ENCODE measurements at places on chromosomes 3 and 15. TPM values are rescaled to one million over a fixed set of nuclear protein-coding genes. Genes with fewer than 3 reads are reported as not detected.

Gene SLC38A3
- not detected for total RNA-seq

Gene FBXO40
- not detected for total RNA-seq

GRCh38 chr3:4421121-4421520 lies 45.9 kb downstream of the SUMF1 start:
- H3K4me1 ChIP-seq = peaks cover 43% of the 10 kb centered on the region
- H3K4me3 ChIP-seq = no peak overlapping the region
- H3K27ac ChIP-seq = peak overlapping the region; percentile 69
- no peaks in the 10 kb centered on the region for H3K27me3 ChIP-seq

- H3K36me3 ChIP-seq = no peaks in the 10 kb centered on the region
- no peaks in the 10 kb centered on the region for H3K27me3 ChIP-seq
- H3K4me3 ChIP-seq = no peak overlapping the region
- peaks cover 12% of the 10 kb centered on the region for H3K4me1 ChIP-seq
- no peak for DNase-seq
These were observed 67.4 kb upstream of the FNDC3B start for GRCh38 chr3:171971919-171972514.

Gene ZPLD1
- not detected for total RNA-seq

- no peak for DNase-seq
- peaks cover 4% of the 10 kb centered on the region for H3K4me1 ChIP-seq
- H3K27me3 ChIP-seq = peaks cover 8% of the 10 kb centered on the region
- H3K4me3 ChIP-seq = no peak overlapping the region
- H3K27ac ChIP-seq = no peak overlapping the region
- no peaks in the 10 kb centered on the region for H3K36me3 ChIP-seq
These were observed 31.0 kb upstream of the TM4SF4 start for GRCh38 chr3:149443545-149443912.

Data from activated T-helper 2 cell treated with anti-CD3 and anti-CD28 coated beads, Interferon-gamma antibody, Interleukin-2, Interleukin-4, amounts not matched to agents 10 μg/mL and 5 μg/mL and 100 μg/mL, durations not matched to agents 14 hours and 24 hours and 36 hours (primary cell).